ENCODE measurements at places on chromosomes 1 and 21.

DNA sequence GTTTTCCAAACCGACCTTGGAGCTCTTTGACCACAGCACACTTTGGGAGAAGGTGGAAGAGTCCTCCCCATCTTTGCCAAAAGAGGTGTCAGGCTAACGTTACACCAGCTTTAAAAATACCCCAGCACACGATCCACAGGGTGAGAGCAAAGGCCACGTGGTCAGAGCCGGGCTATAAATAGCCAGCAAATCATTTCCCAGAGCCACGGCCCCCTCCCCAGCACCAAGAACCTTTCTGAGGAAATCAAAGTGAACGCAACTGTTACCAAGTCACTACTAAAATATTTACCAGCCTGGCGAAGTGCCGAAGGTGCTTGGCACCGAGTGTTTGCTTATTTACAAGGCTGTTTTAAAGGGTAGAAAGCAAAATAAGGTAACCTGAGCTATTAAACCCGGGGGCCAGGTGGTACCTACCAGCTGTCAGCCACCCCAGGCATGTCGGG is 72.4 kb downstream of the CASZ1 start:
- DNase-seq, result peak; percentile 86

DNA sequence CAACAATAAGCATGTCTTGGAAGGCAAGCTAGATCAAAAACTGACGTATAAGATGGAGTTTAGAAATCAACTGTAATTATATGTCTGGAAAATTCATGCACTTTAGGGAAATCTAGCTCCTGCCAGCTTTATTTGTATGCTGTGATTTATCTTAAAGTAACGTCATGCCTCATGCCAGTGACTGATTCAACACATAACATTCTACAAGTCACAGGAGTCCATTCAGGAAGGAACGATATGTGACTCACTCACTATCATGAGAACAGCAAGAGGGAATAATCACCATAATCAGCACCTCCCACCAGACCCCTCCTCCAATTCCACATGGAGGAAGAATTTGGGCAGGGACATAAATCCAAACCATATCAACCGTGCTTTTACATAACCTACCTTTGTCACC is 682.4 kb upstream of the ADAMTS5 start:
- DNase-seq, result no peak

DNA sequence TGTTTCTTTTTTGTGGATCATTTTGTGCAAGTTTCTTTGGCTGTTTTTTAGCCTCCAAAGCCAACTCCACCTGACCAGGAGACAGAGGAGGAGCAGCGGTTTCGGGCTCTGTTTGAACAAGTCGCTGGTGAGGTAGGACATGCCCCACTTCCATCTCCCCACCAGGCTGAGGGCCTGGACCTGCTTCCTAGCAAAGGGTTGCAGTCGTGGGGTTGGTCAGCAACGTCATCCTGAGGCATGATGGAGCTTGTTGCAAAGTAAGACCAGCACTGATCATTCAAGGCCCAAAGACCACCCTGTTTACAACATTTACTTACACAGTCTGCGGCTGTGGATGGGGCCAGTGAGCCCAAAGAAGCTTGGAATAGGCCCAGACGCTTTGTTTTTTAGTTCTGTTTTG is 40.3 kb downstream of the CAPN9 start:
- no peak for DNase-seq

- no peak for DNase-seq
Observed at GRCh38 chr1:234001817-234002216, 97.3 kb downstream of the SLC35F3 start.

- no peak for DNase-seq
Observed at GRCh38 chr1:11559591-11559970, 80.6 kb downstream of the DISP3 start.

DNA sequence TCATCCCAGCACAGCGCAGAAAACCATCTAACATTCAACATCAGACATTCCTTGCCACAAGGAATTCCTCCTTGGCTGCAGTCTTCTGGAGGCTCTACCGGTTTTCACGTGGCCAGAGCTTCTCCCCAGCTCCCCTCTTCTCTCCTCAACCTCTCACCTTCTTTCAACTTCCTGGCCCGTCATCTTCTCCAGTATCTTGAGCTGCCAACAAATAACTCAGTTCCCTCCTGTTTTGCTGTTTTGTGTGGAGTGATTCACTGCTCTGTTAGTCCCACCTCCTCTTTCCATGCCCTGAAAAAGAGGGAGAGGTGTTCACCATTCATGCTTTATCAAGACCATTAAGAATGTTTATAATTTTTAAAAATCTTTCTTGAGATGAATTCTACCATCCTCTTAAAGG is 32.6 kb downstream of the PIGM start:
- no peak for DNase-seq

DNA sequence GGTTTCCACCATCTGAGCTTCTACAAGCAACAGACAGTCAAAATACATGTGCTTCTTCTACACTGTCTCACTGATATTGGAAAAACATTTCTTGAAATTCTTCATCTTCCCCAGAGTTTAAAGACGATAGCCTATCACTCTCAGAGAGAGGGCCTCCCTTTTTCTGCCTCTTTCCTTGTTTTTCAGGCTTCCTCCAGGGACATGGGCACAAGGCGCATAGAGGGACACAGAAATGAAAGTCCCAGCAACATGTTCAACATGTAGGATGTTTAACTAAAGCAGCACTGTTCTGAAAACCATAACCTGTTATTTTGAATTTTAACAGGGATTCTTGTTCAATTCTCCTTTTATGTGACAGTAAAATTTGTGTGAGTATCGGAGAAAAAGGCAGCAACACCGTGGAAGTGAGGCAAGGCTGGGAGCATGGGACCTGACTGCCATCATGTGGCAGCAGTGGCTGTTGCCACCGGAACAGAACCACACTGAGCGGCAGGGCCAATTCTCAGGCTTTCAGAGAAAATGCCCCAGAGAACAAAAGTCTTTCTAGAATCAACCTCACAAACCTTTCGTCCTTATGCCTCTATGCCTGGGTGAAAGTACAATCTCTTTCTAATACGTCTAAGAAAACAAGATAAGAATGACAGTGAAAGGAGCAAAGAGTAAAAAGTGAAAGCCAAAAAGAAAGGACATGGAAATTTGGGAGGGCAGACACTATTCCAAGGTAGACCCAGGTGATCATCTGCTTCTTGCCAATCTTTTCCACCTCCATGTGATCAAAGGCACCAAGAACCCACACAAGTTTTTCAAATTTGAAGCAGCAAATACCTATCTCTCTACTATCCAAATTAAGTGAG is 54.5 kb downstream of the PCNX2 start:
- peak; percentile 42 for DNase-seq

DNA sequence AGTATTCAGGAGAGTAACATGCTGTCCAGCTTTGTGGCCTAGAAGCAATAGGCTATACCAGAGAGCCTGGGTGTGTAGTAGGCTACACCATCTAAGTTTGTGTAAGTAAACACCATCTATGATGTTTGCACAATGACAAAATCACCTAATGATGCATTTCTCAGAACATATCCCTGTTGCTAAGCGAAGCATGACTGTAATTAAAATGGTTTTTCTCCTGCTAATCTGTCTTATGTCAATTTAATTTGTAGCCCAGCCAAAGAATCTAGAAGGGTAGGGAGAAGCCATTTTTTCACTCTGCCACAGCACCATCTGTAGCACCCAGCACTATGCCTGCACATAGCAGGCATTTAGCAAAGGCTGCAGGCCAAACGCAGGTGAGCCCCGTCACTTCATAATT is 2.0 kb upstream of the TTC24 start:
- peak; percentile 74 for DNase-seq

DNA sequence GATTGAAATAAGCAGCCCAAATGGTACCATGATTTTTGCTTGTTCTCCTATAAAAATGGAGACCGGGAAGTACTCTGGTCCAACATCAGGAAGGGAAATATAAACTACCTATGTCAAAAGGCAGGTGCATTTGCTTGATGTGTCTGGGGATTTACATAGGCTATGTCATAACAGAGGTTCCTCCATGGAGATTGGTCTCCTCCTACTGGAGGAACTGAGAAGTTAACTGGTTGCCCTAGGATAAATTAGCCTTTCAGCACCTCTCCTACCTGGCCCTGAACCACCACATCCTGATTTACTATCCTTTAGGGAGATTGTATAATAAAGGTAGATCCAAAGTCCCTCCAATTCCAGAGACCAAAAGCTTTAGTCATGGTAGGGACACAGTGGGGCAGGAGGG is 1109.3 kb upstream of the B3GALT2 start:
- DNase-seq, result peak; percentile 85

DNA sequence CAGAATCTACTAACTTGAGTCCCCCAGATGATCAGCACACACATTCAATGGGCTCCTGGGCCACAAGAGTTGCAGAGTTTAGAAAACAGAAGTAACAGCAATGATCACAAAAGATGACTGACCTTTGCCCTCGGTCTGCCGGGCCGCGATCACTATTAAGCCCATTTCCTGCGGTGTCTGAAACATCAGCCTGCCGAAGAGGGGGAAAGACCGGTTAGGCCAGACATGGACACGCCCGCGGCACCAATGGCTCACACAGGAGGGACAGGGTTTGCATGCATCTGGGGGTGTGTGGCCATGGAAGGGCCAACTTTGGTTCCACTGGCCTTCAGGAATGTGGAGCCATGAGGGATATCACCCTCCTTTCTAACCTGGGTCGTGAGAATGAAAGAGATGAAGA is 68.2 kb downstream of the SIM2 start:
- DNase-seq, result no peak

GRCh38 chr1:160567858-160568682 is 11.2 kb downstream of the CD84 start:
- no peak for DNase-seq

- DNase-seq, result no peak
Observed at GRCh38 chr1:108947871-108948525, 15.3 kb downstream of the CLCC1 start.

- DNase-seq, result no peak
Observed at GRCh38 chr21:21238629-21239400, 240.6 kb downstream of the NCAM2 start.

DNA sequence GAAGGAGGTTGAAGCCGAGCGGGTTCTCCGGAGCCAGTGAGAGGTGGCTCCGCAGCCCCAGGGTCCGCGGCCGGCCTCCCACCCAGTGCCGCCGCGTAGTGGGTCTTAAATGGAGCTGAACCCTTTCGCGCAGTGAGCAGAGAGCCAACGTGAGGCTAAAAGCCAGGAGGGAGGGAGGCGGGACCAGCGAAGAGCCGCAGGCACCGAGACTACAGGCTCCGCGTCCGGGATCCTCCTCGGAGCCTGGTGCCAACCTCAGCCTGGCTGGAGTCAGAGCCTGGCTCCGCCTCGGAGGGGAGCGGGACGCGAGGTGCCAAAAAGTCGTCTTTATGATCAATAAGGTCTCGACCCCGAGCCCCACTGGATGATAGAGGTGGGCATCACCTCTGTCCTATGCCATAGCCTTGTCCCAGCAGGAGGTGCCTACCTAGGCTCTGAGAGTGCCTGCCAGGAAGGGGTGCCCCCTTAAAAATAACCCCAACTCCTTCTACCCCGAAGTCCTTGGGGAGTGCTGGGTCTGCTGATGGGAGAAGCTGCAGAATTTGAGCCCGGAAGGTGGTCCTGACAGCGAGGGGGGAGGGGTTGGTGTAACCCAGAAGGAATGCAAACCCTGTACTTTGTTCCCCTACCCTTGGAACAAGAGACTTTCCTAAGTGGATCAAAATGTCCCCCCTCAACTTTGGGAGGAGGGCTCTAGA is 1.6 kb downstream of the IGSF21 start:
- no peak for DNase-seq

GRCh38 chr1:78370779-78371482 is 119.8 kb upstream of the PTGFR start:
- no peak for DNase-seq

- DNase-seq, result no peak
Observed at GRCh38 chr1:164735315-164736052, 176.5 kb downstream of the PBX1 start.

DNA sequence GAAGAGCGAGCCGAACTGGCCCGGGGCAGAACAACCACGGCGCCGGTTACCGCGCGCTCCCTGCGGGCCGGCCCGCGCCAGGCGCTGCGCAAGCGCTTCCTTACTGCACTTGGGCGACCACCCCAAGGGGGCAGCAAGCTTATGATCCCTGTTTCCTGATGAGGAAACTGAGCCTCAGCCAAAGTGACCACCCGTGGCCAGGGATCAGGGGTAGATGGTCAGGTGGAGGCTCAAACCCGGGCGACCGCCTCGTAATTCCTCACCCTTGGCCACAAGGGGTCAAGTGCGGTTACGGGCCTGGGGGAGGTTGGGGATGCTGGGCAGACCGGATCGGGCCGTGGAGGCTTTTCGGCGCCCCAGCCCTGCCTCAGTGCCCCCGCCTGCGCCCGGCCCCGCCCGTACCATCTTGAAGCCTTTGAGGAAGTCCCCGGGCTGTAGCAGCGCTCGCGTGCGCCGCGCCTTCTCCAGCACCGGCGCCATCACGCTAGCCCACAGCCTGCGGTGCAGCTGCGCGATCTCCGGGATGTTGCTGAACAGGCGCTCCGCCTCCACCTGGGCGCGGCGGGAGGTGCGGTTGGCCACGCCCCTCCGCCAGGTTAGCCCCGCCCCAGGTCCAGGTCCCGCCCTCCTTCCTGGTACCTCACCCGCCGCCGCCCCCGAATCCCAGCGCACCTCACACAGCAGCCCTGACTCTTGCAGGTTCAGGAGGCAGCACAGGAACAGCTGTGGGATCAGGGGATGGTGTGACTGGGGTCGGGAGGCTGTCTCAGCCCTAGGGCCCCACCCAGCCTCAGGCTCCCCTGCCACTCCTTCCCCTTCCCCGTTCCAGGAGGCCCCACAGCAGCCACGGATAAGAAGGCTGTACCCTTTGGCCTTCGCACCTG is 5.4 kb upstream of the TNFRSF25 start:
- no peak for DNase-seq

- DNase-seq, result no peak
Observed at GRCh38 chr1:184253921-184254320, 132.9 kb upstream of the C1orf21 start.

GRCh38 chr1:156052862-156053767 is 483 bp downstream of the UBQLN4 start:
- peak; percentile 59 for DNase-seq

GRCh38 chr1:196659471-196659870 is 7.6 kb downstream of the CFH start:
- no peak for DNase-seq

DNA sequence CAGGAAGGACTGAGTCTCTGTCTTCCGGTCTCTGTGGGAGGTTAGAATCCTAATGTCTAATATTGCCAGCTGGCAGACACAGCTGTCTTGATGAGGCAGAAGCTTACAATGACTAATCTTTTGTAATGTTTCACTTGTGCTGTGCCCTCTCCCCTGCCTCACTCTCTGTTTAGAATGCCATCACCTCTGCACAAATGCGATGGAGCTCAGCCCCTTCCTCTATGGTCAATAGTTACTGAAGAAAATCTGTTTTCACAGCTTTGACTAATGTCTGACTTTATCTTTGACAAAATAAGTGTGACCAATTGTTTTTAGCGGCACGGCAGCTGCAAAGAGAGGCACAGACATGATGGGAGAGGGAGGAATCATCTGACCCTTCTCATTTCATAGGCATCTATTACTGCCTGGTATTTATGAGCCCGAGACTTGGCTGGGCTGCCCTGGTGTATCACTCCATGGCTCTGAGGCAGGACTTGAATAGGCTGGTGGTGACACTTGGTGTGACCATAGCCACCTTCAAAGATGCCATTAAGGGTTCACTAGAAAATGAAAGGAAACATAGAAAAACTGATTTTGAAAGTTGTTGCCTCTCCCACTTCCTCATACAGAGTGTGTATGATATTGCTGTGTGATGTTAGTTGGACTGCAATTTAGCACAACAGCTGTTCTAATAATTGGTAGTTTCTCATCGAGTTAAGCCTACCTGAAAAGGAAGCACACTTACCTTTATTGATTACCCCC is 163.2 kb upstream of the NBPF11 start:
- DNase-seq, result no peak

- DNase-seq, result no peak
Observed at GRCh38 chr1:113808450-113809195, 3.7 kb downstream of the RSBN1 start.

Data from NCI-H2081 (cell line).